ENCODE measurements at places on chromosomes 16 and 17.

DNA sequence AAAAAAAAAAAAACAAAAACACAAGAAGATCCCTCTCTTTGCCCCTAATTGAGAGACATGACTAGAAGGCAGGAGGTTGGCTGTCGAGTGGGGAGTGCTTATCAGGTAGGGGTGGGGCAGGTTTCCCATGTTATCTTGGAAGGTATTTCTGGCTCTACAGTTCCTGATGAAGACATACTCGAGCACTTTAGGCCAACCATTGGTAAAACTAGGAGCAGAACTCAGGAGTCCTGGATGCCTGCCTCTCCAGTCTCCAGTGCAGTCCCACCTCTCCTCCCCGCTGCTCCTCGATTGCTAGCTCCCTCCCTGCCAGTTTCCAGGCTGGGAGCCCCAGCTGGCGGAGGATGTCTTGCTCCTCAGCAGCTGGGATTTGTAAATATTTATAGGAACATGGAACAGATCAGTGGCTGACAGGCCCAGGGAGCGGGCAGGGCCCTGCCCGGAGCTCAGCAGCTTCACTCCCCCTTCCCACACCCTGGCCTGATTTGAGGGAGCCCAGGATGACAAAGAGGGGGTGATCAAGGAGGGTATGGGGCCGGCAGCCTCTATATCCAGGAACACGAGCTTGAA, 11.4 kb upstream of the C1QL1 start:
- no peak for DNase-seq

DNA sequence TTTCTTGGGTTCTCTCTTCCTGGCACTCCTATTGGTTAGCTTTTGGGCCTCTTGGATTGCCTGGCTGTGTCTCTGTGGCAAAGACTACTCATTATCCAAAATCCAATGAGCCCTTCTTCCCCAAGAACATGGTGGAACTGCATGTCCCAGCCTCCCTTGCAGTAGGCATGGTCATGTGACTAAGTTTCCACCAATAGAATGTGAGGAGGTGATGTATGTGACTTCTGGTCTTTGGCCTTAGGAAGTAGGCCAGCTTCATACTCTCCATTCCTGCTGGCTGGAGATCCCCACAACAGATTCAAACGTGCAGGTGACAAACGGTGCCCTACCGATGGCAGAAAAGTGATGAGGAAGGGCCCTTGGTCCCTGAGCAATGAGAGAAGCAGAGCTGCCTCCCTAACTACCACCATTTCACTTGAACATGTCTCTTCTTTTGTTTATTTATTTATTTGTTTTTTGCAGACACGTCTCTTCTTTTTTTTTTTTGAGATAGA, 17.3 kb upstream of the SPN start:
- no peak for DNase-seq

- no peak for DNase-seq
These were observed 164.0 kb downstream of the XYLT1 start for GRCh38 chr16:17306745-17307144.

GRCh38 chr16:3654249-3654991, at the start of gene DNASE1:
DNASE1 (plus strand) TSS chr16:3654691; CDS start chr16:3655374, 683 bp downstream.
- peak; percentile 60 for DNase-seq

GRCh38 chr16:15993946-15994665, 44.7 kb downstream of the ABCC1 start:
- no peak for DNase-seq

GRCh38 chr17:35432176-35433074, at the start of gene SLFN12:
SLFN12 (minus strand) TSS chr17:35432500; CDS start chr17:35423028, 9,472 bp downstream.
- DNase-seq = no peak

DNA sequence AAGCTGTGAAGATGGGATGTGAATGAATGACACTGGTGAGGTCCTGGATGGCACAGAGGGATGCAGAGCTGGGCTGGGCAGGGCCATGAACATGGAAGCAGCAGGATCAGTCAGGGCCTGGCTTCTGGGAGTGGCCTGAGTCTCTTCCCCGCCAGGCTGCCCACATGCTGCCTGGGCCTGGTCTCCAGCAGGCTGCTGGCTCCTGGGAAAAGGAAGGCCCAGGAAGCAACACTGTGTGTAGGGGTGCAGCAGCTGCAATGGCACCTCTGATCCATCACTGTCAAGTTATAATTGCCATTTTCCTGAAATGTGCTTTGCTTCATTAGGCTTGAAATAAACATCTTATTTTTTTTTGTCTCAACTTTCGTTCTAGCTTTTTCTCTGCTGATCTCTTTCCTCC, 260.2 kb upstream of the N4BP1 start:
- no peak for DNase-seq

DNA sequence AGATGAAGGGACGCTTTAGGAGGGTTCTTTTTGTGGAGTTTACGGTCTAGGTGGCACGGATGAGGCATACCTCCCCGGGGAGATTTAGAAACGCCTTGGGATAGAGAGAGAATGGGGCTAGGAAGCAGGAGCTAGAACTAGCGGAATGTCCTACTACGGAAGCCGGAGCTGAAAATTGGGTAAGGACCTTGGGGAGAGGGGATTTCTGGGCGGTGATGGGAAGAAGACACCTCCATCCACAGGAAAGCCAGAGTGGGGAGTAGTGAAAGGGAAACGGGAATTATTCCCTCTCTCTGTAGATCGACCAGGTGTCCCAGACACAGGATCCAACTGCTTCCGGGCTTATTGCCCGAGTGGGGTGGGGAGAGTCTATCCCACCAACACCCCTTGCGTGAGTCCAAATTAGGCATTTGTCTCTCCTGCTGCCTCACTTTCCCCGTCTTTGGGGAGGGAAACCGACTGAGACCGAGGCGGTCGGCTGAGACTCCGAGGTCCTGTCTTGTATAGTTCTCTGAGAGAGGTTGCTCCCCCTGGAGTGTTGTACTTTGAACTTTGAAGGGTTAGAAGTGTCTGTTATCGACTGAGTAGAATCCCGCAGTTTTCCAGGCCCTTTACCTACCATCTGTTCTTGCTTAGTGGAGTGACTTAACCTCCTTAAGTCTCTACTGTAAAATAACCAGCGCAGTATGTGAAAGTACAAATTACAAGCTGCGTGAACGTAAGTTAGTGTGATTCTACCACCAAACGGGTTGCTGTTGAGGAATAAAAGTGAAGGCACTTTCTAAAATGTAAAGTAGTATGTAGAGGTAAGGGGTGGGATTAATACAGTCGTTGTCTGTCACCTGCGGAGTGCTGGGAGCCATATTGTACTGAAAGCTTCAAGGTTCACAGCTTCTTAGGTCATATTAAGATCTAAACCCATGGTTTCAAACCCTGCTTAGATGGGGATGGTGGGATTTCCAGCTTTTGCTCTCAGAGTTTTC, 1.0 kb downstream of the RSPRY1 start:
- peak; percentile 41 for DNase-seq

DNA sequence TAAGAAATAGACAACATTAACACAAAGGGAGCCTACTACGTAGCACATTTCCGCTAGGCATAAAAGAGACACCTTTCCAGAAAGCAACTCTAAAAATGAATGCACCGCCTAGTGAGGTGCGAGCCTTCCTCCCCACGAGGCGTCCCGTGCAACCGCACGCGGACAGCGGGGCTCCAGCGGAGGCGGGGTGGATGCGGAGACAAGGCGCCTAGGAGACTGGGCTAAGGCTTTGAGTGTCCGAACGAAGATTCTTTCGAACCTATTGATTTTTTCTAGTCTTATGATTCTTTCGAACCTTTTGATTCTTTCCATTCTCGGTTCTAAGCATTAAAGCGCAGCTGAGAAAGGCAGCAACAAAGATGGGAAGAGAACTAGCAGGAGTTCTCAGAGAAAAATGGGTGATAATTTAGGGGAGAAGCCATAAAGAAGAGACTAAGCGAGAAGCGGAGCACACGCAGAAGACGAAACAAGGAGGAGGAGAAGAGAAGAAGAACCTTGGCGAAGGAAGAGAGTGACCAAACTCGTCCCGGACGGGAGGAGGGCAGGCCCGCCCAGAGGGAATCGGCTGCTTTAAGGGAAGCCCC, 394 bp upstream of the CPD start:
- no peak for DNase-seq

- DNase-seq = no peak
These were observed 78.0 kb downstream of the GNAO1 start for GRCh38 chr16:56269281-56269680.

DNA sequence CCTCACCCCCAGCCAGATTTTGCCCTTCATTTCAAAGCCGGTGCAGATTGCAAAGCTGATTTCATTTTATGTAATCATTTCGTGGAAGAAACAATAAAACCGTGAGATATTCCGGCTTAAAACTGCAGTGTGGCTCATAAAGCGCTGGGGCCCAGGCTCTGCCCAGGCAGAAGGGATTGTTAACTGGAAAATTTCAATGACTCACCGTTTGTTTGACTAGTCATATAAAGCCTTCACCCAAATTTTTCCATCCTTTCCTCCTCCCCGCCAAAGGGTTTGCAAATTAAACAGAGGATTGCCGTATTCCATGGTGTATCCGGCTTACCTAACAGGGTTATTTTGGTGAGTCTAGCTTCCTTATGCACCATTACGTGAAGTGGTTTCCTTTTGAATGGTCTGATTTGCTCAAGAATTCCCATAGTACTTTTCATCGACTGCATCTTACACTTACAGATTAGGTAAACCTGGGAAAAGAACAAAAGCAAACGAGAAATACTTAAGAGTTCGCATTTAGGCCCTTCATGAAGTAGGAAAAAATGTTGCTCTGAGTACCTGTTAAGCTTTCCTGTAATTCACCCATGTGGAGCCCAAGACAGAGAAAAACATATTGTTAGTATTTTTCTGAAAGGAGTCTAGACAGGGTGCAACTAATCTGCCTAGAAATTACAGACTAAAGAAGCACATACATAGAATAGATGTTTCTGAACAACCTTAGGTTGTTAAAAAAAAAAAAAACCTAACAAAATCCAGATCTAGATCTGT, 949 bp upstream of the GSPT1 start:
- peak; percentile 74 for DNase-seq

GRCh38 chr17:15928286-15928785, 16.6 kb upstream of the ADORA2B start:
- no peak for DNase-seq

GRCh38 chr16:88406096-88407041, 23.6 kb downstream of the ZNF469 start:
- no peak for DNase-seq

- no peak for DNase-seq
These were observed 9.3 kb downstream of the BBS2 start for GRCh38 chr16:56510544-56510943.

- no peak for DNase-seq
These were observed 150.9 kb downstream of the HS3ST3B1 start for GRCh38 chr17:14451729-14452191.
